ENCODE measurements at places on chromosomes 7 and 10.

DNA sequence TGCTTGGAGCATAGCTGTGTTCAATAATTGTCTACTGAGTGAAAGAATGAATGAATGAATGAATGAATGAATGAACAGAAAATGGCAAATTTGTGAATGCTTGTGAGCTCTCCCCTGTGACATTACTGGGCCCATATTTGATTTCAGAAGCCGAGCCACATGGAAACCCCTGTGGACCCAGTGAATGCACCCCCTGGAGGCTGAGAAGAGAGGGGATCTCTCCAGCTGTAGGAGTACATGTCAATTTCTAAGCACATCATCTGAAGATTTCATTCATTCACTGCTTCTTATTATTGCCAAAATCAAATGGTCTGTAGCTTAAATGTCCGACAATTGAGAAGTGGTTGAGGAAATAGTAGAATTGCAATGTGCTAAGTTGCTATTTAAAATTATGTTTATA is 58.3 kb upstream of the DOCK1 start:
- DNase-seq: no peak

DNA sequence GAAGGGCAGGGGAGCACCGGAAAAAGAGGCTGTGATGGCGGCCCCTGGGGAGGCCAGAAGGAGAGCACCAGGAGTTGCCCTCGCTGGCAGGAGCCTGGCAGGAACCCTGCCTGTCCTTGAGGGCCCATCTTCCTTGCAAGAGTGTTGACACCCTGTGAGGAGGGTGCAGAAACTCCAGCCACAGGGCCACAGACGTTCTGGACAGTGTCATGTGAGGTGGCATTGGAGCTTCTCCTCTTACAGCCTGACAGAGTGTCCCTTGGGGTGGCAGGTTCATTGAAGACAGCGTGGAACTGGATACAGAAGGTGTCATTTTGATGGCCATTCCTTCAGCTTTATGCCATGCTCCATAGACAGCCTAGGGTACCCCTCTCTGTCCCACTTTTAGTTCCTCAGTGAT is 54.2 kb downstream of the RBM20 start:
- no peak for DNase-seq

DNA sequence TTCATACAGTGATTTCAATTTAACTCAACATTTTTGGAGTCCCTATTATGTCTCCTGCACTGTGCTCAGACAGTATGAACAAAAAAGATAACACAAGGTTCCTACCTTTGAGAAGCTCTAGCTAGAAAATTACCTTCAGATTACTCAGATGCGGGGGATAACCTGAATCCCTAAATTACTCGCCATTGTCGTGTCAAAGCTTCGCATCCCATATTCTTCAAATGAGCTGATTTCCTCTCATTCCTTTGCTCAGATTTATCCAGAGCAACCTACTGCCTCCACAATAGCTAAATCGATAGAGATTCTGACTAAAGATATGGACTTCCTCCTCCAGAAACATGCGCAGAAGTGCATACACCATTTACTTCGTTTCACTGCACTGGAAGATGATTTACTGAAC is 42.6 kb downstream of the ZNF800 start:
- DNase-seq: no peak

DNA sequence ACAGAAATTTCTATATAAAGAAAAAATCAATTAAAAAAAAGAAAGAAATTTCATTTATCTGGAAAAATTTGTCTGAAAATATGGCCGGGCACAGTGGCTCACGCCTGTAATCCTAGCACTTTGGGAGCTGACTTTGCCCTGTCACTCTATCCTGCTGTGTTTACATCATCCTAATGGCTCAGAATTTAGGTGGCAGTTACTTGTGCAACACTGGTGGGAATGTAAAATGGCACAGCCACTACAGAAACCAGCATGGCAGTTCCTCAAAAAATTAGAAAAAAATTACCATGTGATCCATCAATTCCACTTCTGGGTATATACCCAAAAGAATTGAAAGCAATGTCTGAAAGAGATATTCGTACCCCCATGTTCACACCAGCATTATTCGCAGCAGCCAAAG is 405.2 kb upstream of the AUTS2 start:
- DNase-seq: no peak

GRCh38 chr10:7817576-7817975 is 729 bp upstream of the TAF3 start:
- DNase-seq: no peak

Measured in EL (cell line).